DMS79 treated with DMSO at 0.1 percent for 48 hours (cell line): ENCODE measurements at places on chromosomes 4 and X.

- no peak for DNase-seq
These were observed 127.2 kb downstream of the ENOX2 start for GRCh38 chrX:130775849-130776248.

DNA sequence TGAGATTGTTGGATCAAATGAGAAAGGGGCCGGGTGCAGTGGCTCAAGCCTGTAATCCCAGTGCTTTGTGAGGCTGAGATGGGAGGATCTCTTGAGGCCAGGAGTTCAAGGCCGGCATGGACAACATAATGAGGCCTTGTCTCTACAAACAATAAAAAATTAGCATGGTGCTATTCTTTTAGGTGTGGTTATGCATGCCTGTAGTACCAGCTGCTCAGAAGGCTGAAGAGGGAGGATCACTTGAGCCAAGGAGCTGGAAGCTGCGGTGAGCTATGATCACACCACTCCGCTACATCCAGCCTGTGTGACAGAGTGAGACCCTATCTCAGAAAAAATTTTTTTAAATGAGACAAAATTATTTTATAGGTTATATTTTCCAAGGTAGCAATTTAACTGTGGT is 49.7 kb upstream of the TMEM150C start:
- DNase-seq = no peak

- no peak for DNase-seq
These were observed 186.0 kb upstream of the FAM241A start for GRCh38 chr4:111959222-111959621.

GRCh38 chr4:10691651-10692050 is 7.1 kb upstream of the CLNK start:
- DNase-seq = no peak

- DNase-seq = no peak
These were observed 408.4 kb upstream of the EMCN start for GRCh38 chr4:100926039-100926717.

GRCh38 chrX:43018031-43018430 is 240.1 kb upstream of the PPP1R2C start:
- DNase-seq = no peak

DNA sequence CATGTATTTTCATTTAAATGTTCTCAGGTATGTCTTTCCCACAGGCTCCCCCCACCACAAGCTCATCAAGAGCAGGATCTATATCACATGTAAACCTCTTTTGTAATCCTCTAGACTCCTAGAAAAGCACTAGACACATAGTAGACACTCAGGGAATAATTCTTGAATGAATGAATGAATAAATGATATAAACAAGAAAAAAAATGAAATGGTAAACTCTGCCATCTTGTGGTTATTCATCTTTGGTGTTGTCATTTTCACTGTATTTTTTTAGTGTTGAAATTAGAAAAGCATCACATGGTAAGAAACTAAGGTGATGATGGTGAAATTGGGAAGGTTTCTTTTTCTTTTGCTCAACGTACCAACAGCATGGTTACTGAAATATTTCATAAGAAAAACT is 34.2 kb upstream of the C1GALT1C1 start:
- DNase-seq = no peak

DNA sequence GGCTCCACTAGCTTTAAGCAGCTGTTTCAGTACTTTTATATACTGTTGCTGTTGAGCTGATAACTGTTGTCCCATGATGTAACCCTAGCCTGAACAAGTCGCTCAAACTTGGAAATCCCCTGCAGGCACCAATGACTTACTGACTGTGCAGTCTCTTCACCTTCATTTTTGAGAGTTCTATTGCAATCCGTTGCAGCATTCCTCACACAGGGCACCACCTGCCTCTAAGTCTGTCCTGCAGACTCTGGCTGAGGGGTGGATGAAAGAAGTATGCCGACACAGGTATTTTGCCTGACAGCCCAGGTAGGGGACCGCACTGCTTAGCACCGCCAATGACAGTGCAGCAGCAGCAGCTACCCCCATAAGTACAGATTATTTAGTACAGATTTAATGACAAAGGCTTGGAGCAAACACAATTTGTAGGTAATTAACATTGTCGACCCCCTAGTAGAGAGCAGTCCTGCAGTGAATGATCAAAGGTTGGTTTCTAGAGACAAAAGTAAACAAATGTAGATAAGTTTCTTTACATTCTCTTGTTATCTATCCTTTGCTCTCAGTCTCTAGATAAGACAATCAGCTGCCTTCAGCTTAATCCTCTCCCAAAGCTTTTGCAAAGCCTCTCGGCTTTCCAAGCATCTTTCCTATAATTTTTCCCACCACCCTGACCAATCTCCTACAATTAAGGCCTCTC is 205.0 kb downstream of the PABPC4L start:
- DNase-seq = no peak

- no peak for DNase-seq
These were observed 11.5 kb downstream of the RASGEF1B start for GRCh38 chr4:81460191-81460701.

- no peak for DNase-seq
These were observed 7.7 kb upstream of the CSTF2 start for GRCh38 chrX:100812216-100813158.

- DNase-seq = no peak
These were observed 14.6 kb upstream of the PRSS12 start for GRCh38 chr4:118367361-118367760.

GRCh38 chrX:115410731-115411428 is 121.4 kb downstream of the LUZP4 start:
- no peak for DNase-seq

DNA sequence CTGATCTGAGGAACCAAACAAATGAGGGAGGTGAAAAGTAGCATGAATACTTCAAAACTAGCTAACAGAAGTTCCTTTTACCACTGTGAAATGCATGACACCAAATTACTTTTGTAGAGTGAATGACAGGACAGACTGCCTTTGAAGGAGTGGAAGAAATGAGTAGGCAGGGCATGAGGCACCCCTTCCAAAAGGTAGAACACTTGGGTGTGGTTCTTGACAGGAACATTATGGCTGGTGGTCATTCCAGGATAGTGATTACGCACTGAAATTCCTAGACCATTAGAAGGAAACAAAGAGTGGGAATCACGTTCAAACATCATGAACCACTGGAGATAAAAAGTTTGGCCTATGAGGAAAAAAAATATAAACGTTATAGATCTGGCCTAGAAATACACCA is 4.9 kb downstream of the HUWE1 start:
- DNase-seq = no peak

DNA sequence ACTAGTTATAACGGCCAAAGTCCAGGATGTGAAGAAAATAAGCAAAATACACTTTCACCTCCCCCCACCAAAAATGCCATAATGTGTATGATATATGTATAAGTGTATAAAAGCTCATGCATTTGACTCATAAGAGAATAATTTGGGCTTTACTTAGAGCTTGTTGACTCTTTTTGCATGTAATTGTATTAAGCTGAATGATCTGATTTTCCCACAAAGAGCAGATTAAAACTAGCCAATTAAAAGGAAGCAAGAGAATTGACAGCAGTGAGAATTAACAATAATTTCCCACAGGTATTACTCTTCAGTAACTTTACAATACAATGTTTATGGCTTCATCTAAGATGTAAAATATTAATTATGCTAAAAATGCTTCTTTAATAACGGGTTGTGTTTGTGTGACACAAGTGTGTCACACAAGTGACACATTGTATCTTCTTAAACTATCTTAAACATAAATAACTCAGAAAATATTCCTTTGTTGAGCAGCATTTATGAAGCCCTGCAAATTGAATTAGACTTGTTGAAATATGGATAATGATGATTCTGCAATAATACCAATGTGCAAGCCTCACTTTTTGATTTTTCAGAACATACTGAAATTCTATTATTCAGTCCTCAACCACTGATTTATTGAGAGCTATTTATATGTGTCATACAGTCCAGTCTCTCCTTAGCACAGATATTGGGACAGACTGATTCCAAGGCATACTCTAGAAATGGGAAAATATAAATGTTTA is 134.5 kb downstream of the SLIT2 start:
- no peak for DNase-seq

- no peak for DNase-seq
These were observed 80.7 kb upstream of the MAML3 start for GRCh38 chr4:140234697-140235060.

DNA sequence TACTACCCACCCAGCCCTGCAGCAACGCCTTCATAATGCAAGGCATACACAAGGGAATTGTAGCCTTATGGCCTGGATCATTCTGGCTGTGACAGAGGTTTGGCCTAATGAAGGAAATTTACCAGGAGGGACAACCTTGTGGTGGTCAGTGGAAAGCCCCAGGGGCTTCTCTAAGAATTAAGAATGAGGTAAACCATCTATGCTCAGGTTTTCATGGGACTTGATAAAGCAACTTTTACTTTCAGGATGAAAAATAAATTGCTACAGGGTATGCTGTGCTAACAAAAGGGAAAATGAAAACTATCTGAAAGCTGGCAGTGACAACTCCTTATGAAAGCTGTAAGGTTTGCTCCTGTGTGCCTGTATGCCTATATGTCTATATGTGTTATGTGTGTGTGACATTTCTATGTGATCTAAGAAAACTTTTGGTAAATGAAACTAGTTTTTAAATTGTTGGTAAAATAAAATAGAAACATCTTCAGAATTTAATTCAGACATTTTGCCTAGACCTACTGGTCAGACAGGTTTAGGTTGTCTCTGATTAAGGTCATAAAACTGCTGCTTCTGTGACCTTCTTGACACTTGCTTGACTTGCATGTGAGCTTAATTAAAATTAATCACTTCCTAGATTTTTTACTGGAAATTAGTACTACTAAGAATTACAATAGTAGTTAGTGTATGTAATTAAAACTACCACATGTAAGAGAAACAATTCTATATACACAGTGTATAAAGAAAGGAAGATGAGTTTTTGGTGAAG is 19.9 kb upstream of the TXK start:
- DNase-seq = no peak

- DNase-seq = no peak
These were observed 143.5 kb downstream of the HNRNPD start for GRCh38 chr4:82230306-82230705.

GRCh38 chr4:71732706-71733105 is 51.2 kb downstream of the GC start:
- DNase-seq = no peak

- no peak for DNase-seq
These were observed 194.2 kb downstream of the CLCN4 start for GRCh38 chrX:10350981-10351380.

DNA sequence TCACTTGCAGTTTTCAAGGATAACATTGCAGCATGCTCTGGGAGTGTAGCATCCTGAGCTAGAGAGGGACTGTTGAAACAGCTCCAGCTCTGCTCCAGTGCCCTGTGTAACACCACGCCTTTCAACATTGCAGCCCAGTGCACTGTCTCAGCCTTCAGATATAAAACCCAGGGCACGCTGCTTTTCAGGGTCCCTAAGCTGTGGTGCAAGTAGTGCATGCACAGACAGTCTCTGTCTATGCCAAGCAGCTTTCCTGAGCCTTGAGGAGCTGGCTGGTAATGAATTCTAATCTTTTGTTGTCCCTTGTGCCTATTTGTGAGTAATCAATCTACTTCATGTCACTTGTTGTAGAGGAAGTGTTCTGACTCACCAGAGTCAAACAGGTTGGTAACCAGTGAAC is 897.0 kb downstream of the ARAP2 start:
- DNase-seq = no peak

DNA sequence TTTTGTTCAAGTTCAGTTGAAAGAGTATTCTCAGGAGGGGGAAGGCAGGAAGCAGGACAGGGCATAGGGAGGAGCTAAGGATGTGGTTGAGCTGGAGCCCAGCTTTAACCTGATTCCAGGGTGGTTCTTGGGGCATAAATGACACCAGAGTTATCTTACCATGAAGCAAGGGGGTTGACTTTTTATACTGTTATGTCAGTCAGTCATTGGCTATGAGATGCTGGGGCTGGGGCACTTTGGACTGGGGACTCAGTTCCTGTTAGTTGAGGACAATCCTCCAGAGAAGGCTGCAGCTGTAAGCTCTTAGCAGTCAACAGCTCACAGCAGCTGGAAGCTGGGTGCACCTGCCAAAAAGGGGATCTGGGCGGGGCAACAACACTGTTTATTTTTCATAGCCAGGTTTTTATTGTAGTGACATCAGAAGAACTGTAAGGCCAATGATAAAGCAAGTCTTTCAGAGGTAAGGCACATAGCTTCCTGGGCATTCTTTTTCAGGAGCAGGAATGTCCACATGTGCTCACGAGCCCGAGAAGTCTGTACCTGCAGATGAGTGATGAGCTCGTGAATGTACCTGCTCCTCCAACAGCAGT is 78.5 kb downstream of the MID1IP1 start:
- peak; percentile 1 for DNase-seq

GRCh38 chr4:89314291-89314690 is 6.7 kb upstream of the GPRIN3 start:
- DNase-seq = no peak

- DNase-seq = no peak
These were observed 1668.1 kb upstream of the AGA start for GRCh38 chr4:179110356-179110755.

- DNase-seq = no peak
These were observed 29.0 kb downstream of the RTL5 start for GRCh38 chrX:72102760-72103159.

DNA sequence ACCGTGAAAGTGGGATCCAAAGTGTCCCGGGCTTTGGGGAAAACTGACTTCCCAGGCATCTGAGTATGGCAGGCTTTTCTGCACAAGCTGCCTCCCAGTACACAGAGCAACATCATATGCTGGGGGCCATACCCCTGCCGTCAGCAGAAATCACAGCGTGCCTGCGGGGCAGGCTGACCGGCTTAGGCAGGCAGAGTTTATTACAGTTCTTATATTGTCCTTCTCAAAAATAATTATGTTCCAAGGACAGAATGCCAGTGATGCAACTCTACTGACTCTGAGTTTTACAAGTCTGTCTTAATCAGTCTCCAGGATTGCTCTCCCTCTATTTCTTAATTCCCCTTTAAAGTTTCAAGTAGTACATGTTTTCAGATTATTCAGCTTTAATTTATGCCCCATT is 37.0 kb downstream of the IL21 start:
- no peak for DNase-seq

DNA sequence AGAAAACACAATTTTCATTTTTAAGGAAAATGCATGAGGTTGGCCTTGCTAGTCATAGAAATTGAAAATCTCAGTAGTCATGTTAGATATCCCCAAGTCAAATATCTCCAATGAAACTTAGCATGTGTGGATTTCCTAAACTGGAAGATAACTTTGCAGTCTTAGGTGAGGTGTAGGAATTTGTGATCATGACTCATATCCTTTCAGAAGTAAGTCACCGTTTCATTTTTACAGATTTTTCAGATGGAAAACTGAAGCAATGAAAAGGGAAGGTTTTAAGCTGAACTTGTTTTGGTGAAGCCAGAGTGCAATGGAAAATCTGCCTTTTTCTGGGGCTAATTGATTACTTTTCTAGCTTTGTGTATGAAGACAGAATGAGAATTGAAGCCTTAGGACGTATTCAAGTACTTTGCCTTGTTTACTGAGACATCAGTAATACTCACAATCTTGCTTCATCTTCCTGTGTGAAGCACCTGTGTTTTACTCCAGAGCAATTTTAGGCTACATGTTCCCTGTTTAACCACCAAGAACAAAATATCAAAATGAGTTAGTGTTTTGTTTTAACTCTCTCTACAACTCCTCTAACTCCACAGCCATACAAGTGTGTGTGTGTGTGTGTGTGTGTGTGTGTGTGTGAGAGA is 1662.8 kb upstream of the ADGRL3 start:
- DNase-seq = no peak
